ENCODE measurements at places on chromosomes 13 and 19.

DNA sequence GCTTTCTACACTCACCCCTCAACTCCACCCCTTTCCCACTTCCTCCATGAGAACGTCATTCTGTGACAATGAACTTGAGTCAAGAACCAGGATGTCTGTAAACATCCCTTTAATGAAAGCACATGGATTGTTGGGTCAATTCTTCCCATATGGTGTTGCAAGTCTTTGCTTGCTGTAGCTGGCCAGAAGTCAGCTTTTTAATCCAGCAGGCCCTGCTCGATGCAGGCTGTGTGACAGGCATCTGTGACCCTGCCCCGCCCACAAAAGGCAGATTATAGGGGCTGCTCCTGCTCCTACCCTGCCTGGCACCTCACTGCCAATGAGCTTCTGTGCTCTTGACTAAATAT is 78.0 kb downstream of the STARD13 start:
- DNase-seq = no peak

DNA sequence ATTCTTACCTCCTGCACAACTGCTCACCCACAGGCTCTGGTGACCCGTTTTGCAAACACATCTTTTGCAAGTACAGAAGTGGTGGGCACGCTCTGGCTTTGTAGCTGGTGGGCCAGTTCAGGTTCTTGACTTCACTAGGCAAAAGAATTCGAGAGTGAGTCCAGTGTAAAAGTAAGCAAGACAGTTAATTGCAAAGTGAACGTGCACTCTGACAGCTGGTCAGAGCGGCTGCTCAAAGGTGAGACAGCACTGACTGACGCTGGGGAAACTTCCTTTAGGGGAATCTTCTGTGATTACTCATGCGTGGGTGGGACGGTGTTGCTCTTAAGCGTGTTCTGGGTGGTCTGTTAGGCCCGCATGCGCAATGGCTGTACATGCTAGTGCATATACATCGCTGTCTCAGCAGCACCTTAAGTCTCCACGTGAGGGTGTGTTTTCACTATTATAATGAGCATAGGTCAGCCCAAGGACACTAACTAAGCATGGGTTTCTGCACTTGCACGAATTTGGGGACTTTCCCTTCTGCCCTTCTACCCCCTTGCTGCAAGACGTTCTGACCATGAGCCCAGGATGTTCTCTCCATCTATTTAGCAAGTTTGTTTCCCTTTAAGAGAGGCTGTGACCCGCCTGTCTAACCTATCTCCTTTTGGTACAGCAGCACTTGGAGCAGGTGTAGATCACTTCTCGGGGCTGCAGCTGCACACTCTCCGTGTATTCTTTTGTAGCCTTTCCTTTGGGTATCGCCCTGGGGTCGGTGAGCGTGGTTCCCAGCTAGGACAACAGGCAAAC is 30.2 kb upstream of the CD33 start:
- DNase-seq = no peak

DNA sequence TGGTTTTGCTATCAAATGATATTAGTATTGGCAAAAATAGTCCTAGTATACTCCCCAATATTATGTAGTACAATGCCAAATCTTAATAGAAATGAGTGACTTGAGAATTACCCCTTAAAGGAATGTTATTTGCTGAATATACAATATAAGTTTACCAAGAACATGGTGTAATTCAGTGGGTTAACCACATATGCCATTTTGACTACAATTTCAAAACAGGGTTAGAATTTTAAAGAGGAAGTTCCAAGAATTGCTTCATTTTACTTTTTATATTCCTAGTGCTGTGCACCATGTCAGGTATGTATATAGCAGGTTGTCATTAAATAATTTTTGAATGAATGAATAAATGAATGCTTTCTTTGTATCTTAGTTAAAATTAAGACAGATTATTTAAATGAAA is 66.3 kb downstream of the LMO7 start:
- DNase-seq = no peak

GRCh38 chr19:30161770-30162169 is 210.4 kb upstream of the ZNF536 start:
- no peak for DNase-seq

GRCh38 chr19:17526922-17527321 is 15.5 kb downstream of the PGLS start:
- DNase-seq = no peak

- no peak for DNase-seq
Observed at GRCh38 chr13:70310396-70311119, 202.3 kb upstream of the KLHL1 start.

DNA sequence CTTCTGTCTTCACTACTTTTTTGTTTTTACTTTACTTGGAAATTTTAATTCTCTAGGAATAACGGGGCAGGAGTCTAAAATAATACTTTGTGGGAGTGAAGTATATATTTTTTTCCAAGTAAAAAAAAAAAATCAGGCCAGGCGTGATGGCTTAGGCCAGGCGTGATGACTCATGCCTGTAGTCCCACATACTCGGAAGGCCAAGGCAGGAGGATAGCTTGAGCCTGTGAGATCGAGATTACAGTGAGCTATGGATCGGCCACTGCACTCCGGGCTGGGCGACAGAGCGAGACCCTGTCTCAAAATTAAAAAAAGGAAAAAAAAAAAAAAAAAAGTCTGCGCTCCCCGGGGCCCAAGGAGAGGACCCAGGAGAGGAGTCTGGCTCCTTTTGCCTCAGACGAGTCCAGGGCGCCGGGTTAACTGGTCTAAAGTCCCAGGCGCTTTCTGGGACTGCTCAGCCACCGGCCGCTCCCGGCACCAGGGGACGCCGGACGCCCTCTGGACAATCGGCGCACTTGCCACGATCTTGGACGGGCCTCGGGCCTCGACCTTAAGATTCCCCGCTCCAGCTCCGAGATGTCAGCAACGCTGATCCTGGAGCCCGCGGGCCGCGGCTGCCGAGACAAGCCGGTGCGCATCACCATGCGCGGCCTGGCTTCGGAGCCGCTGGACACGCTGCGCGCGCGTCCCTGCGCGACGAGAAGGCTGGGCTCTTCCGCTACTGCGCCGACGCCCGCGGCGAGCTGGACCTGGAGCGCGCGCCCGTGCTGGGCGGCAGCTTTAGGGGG is 2.7 kb upstream of the ZFP82 start:
- DNase-seq = no peak

- no peak for DNase-seq
Observed at GRCh38 chr13:94239135-94239534, 240.3 kb downstream of the DCT start.

DNA sequence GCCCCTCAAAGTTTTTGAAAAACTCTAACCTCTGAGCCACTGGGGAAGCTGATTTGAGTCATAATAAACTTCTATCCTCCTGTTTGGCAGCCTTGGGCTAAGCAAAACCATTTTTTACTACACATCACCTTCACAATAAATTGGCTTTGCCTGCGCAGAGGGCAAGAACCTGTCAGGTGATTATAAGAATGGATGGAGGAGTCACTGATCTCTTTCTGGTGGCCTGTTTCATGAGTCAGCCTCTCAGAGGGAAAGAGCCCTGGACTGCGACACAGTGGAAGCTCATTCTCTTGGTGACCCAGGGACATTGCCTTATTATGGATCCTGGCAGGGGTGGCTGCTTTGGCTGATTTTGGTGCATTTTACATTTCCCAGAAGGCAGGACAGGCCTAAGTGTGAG is 17.5 kb upstream of the PSG9 start:
- DNase-seq = no peak

DNA sequence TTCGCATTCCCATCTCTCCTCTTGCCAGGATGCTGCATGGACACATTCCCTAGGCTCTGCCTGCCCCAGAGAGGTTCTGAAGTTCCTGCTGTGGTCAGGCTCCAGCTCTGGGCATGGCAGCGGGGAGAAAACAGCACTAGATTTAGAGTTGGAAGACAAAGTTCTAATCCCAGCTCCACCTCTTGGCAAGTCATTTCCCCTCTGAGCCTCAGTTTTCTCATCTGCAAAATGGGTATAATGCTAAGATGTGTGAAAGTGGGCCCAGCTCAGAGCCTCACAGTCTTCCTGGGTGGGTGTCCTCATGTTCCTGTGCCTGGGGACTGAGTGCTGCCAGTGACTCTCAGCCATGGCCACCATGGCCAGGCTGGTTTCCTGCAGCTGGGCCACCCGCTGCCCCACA is 9.6 kb downstream of the PEPD start:
- no peak for DNase-seq

- no peak for DNase-seq
Observed at GRCh38 chr13:26480246-26480855, 77.1 kb upstream of the WASF3 start.

- no peak for DNase-seq
Observed at GRCh38 chr13:20658451-20659040, 45.0 kb upstream of the IL17D start.

GRCh38 chr13:94057618-94058186 is 421.8 kb downstream of the DCT start:
- no peak for DNase-seq

DNA sequence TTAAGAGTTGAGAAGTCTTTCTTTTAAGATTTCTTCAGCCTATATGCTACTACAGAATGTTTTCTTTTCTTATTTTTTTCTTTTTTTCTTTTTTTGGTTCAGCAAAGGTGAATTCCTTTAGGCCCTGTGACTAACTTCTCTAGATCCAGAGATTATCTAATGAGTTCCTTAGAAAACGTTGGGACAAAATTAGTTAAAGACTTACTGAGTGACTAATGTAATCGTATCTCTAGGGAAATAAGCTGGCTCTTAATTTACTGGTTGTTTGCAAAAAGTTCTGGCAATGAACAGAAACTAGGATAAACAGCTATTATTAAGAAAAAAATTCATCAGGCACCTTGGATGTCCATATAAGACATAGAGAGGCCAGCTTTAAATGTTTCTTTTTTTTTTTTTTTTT is 30.7 kb upstream of the CSNK1A1L start:
- DNase-seq = no peak

DNA sequence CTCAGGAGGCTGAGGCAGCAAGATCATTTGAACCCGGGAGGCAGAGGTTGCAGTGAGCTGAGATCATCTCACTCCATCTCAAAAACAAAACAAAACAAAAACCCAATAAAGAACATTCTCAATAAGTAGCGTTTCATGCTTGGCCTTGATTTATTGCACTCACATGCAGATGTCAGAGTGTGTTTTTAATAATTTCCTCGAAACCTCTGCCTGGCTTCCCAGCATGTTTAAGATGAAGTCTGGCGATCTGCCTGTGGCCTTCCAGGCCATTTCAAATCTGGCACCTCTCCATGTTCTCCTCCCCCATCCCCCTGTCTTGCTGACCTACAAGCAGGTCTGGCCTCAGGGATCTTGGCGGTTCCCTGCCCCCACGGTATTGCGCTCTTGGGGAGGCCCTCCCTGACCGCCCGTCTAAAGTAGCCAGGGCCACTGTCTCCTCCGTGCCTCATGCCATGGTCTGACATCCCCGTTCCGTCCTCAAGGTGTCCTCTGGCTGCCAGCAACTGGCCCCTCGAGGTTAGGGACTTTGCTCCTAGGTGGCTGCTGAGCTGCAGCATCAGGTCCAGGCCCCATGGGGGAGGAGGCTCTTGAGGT is 1.6 kb downstream of the WDR88 start:
- peak; percentile 19 for DNase-seq

DNA sequence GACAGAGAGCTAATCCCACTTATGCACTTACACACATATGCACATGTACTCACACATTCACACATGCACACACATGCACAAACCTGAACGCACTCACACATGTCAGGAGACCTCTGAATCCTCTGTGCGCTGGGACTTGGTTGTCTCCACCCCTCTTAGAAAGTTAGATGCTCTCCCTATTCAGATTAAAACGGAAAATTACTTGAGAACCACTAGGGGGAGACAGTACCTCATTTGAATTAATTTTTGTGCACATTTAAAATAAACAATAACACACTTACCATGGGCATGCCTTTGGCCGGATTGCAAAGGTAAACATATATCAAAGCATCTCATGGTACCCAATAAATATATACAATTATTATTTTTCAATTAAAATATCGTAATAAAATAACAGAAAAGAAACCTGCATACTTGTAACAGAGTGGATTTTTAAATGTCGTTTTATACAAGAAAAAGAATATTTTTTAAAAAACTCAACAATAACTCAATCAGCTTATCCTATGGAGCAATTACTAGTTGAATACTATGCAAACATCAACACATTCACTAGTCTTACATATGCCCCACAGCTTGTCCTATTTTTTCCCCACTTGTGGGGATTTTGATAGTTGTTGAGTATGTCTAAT is 9.5 kb upstream of the LILRB4 start:
- no peak for DNase-seq

DNA sequence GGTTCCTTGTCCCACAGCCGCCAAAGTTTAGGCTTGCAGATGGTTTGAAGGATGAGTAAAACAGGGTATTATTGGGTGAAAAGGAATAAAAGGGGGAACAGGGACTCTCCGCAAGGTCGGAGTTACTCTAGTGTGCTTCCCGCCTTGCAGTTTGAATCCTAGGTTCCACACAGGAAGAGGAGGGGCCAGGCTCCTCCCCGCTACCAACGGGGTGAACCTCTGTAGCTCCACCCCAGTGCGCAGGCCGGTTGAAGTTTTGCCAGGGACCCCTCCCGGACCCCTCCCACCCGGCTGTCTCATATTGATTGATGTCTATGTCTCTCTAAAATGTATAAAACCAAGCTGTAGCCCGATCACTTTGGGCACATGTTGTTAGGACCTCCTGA is 11.6 kb upstream of the GTF2F2 start:
- no peak for DNase-seq

DNA sequence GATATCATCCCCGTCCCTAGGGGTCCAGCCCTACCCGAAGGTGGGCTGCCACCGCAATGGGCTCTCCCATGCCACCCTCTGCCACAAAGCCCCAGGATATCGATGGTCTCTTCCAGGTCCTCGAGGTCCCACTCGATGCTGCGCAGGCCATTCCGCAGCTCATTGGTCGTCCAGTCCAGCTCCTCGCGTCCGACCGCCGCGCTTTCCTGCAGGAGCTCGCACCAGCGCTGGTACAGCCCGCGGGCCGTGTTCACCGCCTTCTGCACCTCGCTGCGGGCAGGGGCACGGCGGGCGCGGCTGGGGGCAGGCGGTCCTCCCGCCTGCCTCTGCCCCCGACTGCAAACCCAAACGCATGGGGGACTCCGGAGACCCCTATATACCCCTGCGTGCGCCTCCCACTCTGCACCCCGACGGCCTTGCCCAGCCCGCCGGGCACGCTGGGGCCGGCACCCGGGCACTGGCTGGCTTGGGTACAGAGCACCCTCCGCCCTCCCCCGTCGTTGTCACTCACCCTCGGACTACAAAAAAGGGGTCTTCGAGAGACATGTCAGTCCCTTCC is 468 bp downstream of the STX10 start:
- DNase-seq = peak; percentile 44

DNA sequence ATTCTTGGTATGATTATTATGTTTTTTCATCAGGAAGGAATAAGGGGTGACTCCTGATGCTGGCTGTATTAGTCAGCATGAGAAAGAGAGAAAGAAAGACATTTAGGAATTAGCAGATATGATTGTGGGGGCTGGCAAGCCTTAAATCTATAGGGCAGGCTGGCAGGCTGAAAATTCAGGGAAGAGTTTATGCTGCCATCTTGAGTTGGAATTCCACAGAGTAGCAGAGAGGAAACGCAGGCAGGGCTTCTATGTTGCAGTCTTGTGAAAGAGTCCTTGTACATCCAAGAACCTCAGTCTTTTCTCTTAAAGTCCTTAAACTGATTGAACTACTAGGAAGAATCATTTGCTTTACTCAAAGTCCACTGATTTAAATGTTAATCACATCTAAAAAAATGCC is 262.7 kb upstream of the SLC10A2 start:
- no peak for DNase-seq

- DNase-seq = no peak
Observed at GRCh38 chr13:81568824-81569223, 1227.9 kb upstream of the SPRY2 start.
